ENCODE measurements at places on chromosomes 12 and 14. TPM values are rescaled to one million over a fixed set of nuclear protein-coding genes. Genes with fewer than 3 reads are reported as not detected.

GRCh38 chr14:22976620-22977433, 5.5 kb downstream of the AJUBA start:
- DNase-seq = no peak

- no peak for DNase-seq
Observed at GRCh38 chr14:91875525-91876286, 8.4 kb upstream of the TC2N start.

- DNase-seq = no peak
Observed at GRCh38 chr14:25017562-25017961, 32.4 kb downstream of the STXBP6 start.

- no peak for DNase-seq
Observed at GRCh38 chr14:94123296-94123695, 6.1 kb downstream of the IFI27L2 start.

DNA sequence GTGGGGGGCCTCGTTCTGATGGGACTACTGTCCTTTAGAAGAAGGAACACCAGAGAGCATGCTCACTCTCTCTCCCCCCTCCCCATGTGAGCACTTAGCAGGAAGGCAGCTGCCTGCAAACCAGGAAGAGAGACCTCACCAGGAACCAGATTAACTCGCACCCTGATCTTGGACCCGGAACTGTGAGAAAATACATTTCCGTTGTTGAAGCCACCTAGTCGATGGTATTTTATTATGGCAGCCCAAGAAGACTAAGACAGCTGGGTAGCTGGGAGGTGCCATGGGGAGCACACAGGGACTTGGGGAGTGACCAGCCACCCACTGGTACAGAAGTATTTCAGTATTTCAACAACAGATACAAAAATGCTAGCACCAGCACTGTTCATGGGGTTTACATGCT, 59.0 kb downstream of the VCPKMT start:
- no peak for DNase-seq

GRCh38 chr12:14473707-14474287, 93.9 kb downstream of the PLBD1 start:
- DNase-seq = no peak

- no peak for DNase-seq
Observed at GRCh38 chr12:68037616-68038255, 48.5 kb downstream of the IFNG-AS1 start.

DNA sequence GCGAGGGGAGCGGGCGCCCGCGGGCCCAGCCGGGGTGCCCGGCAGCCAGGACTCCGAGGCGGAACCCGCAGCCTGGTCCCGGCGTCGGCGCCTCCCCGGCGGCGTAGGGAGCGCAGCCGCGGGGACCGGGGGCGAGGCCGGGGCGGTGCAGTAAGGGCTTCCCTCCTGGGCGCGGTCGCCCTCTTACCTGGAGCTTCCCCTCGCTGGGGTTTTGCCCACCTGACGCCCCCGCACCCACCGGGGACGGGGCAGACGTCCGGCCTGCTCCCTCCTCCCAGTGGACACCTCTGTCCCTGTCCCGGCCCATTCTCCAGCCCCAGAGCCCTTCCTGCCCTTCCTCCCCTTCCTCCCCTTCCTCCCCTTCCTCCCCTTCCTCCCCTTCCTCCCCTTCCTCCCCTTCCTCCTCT, 413 bp upstream of the TUBA1C start:
- DNase-seq = no peak

- peak; percentile 99 for DNase-seq
Observed at GRCh38 chr12:54280468-54281260, at the start of gene HNRNPA1. Gene HNRNPA1, plus strand, starts transcription at chr12:54280726. Its CDS starts 82 bp downstream, at chr12:54280808.

GRCh38 chr14:77195766-77196165, 14.2 kb downstream of the TMEM63C start:
- DNase-seq = no peak

GRCh38 chr14:96121660-96122395, 82.7 kb downstream of the C14orf132 start:
- no peak for DNase-seq

GRCh38 chr14:74238974-74239847, at the start of gene VSX2:
Gene VSX2, plus strand, starts transcription at chr14:74239449. Its CDS starts 113 bp downstream, at chr14:74239562.
- DNase-seq = no peak

- DNase-seq = no peak
Observed at GRCh38 chr14:61196792-61197191, 84.3 kb downstream of the TMEM30B start.

DNA sequence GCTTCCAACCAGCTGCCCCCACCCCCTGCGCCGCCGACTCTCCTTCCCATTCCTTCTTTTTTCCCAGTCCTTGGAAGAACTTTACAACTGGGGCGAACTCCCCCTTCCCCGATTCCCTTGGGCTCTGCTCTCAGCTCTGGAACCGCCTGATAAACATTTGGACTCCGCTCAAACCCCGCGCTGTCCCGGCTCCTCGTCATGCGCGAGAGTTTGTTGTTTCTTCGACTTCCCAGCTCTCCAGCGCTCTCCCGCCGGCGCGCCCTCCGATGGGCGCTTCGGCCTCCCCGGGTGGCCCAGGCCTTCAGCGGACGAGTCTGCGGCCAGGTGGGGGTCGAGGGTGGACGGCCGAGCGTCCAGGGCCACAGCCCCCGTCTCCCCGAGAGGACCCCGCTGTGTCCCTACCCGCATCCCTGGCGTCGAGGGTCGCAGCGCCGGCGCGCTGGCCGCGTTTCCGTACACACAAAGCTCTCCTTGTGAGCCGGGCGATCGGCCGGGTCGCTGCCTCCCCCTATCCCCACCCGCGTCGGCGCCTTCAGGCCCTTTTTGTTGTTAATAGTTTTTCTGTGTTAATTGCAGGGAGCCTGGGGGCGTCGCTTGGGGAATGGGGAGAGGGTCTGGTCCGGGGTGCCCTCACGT, 847 bp downstream of the MMP14 start:
- DNase-seq = no peak

DNA sequence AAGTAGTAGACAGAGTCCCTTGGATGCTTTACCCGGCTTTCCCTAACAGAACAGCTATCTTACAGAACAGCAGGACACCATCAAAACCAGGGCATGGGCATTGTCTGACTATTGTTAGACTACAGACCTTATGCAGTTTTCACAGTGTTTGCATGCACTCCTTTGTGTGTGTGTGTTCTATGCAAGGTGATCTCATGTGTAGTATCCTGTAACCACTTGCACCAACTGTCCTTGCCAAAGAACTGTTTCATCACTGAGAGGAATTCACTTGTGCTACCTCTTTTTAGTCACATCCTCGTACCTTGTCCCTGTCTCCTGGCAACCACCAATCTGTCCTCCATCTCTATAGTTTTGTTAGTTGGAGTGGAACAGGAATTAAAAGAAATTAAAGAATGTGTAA, 183.6 kb upstream of the PZP start:
- DNase-seq = no peak

DNA sequence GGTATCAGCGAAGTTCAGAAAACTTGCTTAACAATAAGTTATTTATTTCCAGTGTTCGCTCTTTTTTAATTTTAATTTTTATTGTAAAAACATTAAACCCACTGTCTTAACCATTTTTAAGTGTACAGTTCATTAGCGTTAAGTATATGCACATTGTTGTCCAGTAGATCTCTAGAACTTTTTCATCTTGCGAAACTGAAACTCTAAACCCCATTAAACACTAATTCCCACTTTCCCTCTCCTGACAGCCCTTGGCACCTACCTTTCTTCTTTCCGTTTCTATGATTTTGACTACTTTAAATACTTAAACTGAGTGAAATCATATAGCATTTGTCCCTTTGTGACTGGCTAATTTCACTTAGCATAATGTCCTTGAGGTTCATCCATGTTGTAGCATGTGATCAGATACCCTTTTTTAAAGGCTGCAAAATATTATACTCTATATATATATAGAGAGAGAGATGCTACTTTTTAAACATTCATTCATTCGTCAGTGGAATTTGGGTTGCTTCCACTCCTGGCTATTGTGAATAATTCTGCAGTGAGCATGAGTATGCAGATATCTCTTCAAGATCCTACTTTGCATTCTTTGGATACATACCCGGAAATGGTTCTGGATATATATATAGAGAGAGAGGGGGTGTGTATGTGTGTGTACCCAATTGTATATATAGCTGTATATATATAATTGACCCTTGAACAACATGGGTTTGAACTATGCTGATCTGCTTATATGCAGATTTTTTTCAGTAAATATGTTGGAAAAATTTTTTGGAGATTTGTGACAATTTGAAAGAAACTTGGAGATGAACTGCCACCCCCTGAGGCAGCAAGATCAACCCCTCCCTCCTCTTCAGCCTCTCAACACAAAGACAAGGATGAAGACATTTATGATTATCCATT, 74.7 kb upstream of the EVL start:
- no peak for DNase-seq

DNA sequence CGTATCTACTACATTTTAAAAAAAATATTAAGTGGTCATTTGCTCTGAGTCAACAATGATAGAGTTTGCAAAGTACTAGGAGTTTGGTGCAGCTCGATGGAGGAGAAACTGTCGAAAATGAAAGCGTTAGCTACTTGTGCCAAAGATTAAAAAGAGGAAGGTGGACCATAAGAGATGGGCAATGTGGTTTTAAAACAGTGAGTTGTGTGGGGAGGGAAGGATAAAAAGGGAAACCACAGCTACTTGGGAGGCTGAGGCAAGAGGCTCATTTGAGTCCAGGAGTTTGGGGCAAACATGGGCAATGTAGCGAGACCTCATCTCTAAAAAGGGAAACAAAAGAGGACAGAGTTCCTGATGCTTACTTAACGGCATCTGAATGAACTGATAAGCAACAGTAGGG, 18.2 kb upstream of the STRAP start:
- no peak for DNase-seq

DNA sequence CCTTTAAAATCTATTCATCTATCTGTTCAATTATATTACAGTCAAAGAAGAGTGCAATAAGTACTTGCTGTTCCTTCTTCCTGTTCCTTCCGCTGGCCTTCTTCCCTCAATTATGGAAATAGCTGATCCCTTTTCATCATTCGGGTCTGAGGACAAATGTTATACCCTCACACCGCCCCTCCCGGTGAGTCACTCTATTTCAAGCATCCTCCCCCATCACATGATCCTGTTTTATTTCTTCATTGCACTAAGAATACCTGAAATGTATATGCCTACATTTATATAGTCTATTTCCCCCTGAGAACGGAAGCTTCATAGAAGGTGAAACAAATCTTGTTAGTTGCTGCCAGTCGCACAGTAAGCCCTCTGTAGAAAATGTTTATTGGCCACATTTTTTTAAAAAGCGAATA, 2.5 kb downstream of the SLC38A1 start:
- no peak for DNase-seq

DNA sequence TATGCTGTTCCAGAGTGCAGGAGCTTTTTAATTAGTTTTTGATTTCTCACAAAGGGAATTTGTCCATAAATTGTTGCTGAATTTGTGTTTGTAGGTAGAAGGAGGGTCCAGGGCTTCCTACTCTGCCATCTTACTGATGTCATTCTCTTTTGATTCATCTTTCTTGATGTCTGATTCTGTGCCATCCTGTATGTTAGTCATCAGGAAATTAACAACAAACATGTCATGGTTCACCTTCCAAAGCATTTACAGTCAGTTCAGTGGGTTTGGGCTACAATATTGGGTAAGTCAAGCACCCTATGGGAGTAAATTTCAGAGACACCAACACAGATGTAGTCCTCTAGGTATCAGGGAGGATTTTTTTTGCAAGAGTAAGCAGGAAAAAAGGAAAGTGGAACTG, 135.2 kb upstream of the SLC38A2 start:
- DNase-seq = no peak

- DNase-seq = no peak
Observed at GRCh38 chr12:9617124-9617523, 9.4 kb upstream of the KLRB1 start.

DNA sequence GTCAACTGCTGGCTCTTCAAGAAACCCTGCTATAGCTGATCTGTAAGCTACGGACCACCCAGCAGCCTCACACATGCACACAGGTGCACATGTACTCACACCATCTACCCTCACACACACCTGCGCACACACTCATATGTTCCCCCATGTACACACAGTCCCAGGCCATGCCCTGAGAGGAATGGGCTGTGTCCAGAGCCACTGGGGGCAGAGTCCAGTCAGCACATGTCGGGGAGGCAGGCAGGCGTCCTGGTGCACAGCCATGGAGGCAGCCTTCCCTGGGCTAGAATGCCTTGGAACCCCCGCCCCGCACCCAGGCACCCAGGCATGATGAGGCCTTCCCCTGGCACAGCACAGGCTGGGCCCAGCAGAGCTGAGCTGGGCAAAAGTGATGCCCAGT, 58.3 kb upstream of the DLK1 start:
- DNase-seq = no peak

- no peak for DNase-seq
Observed at GRCh38 chr12:119182701-119183493, 4.2 kb downstream of the HSPB8 start.

DNA sequence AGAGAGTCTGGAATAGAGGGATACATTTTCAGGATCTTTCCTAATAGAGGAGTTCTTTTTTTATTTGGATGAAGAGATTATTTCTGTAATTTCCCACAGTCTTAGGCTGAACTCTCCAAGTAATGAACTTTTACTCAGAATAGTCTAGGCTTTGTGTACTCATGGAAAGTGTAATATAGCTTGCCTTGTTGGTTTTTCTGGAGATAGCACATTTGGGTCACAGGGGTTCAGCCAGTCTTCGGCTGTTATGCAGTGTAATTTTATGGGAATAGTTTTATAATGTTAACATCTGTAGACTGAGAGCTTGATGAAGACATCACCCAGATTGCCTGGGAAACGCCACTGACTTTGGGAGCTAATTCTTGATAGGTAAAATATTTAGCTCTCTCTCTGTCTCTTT, 450.8 kb downstream of the RAD51B start:
- no peak for DNase-seq

DNA sequence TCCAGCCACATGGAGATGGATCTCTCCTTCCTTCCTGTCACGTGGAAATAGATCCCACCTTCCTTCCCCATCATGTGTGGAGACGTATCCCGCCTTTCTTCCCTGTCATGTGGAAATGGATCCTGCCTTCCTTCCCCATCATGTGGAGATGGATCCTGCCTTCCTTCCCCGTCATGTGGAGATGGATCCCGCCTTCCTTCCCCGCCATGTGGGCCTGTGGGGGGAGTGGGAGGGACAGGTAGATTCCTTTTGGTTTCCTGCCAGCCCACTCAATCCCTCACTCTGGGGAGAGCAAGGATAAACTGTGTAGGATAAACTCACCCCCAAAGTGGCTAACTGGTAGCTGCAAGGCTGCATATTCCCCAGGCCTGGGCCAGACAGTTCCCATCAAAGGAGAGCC, 31.7 kb upstream of the TDRD9 start:
- DNase-seq = no peak

GRCh38 chr12:97017213-97017612, 110.2 kb downstream of the NEDD1 start:
- no peak for DNase-seq

GRCh38 chr12:132783917-132784531, 22.4 kb upstream of the ANKLE2 start:
- DNase-seq = no peak

- DNase-seq = no peak
Observed at GRCh38 chr12:41992022-41992421, 152.7 kb downstream of the GXYLT1 start.

- DNase-seq = no peak
Observed at GRCh38 chr12:132402831-132403416, 73.5 kb upstream of the GALNT9 start.

The GYS2 gene
- total RNA-seq = not detected

The MUCL1 gene
- not detected for total RNA-seq

The OR6C65 gene
- not detected for total RNA-seq

The BEGAIN gene
- 6.2 TPM for total RNA-seq

The ALG10B gene
- 2.3 TPM for total RNA-seq

The NDRG2 gene
- total RNA-seq = 200 TPM

The RPS6KL1 gene
- 9.7 TPM for total RNA-seq

Data from esophagus muscularis mucosa (tissue), 4 donors.